ENCODE measurements at places on chromosomes 7 and 10.

DNA sequence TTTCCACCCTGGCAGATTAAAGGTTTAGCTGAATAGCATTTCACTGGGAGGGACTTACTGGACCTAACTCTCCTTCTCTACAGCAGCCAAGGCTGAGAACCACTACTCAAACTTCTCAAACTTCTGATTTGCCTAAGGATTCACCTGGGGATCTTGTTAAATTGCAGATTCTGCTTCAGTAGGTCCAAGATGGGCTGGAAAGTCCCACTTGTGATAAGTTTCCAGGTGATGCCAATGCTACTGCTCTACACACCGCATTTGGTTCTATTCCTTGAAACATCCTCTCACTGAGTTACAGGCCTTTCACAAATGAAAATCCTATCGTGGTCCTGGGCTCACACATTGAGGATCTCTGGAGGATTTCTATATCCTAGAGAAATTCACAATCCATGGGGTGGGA is 147.9 kb downstream of the CHCHD3 start:
- no peak for DNase-seq

- DNase-seq = no peak
Observed at GRCh38 chr7:29975561-29975960, 14.0 kb downstream of the SCRN1 start.

DNA sequence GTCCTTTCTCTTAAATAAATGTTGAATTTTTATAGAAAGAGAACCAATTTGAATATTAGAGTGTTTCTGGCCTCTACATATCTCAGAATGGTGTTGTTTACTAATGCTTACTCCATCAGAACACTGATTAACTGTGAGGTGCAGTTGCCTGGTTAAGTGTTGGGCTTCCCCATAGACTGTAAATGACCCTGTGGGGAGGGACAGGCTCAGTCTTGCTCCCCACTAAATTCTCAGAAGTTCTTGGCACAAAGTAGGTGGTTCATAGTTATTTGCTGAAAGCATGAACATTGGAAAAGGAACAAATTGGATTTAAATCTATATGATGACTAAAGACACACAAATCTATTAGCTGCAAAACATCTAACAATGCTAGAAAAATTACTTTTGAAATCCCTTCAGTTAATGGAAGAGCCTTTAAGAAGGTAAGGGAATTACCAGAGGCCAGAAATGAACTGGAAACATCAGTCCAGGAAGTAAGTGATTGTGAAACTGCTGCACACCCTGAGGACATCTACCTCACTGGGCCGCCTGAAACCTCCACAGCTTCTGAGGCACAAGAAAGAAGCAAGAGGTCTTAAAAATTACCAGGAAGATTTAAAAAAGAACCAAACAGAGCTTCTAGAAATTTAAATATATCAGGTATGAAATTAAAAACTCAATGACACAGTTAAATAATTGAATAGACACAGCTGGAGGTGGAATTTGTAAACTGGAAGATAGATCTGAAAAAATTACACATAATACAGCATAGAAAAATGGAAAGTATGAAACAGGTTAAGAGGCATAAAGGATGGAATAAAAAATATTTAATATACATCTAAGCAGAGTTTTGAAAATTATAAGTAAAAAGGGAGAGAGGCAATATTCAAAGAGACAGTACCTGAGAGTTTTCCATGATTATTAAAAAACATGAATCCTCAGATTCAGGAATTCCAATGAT is 17.8 kb upstream of the COMTD1 start:
- no peak for DNase-seq

- no peak for DNase-seq
Observed at GRCh38 chr7:83053965-83054364, 108.7 kb downstream of the PCLO start.

DNA sequence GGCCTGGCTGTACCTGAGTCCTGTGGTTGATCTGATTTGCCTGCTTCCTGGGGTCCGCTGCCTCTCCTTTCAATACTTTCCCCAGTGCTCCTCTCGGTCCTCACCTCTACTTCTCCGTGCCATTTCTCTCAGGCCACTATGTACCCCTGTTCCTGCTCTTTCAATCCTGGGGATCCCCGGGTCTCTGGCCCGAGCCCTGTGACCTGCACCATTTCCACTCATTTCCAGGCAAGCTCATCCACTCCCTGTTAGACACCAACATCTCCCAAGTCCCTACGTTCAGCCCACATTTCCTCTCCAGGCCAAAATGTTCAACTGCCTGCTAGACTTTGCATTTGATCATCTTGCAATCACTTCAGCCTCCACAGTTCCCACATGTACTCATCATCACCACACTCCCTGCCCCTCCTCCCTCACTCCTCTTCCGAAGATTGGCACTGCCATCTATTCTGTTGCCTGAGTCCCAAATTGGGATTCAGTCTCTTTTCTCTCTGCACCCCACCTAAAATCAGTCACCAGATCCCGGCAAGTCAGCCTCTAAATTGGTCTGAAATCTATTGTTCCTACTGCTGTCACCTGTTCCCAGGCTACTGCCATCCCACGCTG is 34.4 kb upstream of the ZMIZ1 start:
- no peak for DNase-seq

- DNase-seq = no peak
Observed at GRCh38 chr7:105885387-105886111, 9.2 kb upstream of the ATXN7L1 start.
